ENCODE measurements at places on chromosomes 1 and 21. TPM values are rescaled to one million over a fixed set of nuclear protein-coding genes. Genes with fewer than 3 reads are reported as not detected.

GRCh38 chr1:195965475-195965874, 642.8 kb downstream of the KCNT2 start:
- DNase-seq, result peak; percentile 12
- no peak overlapping the region for H3K4me3 ChIP-seq
- no peak overlapping the region for H3K27ac ChIP-seq

SLAMF1 gene
- total RNA-seq, result 0.04 TPM

GRCh38 chr1:166703726-166704462, 135.4 kb upstream of the POGK start:
- no peak overlapping the region for H3K27ac ChIP-seq
- DNase-seq, result no peak
- no peak overlapping the region for H3K4me3 ChIP-seq
- no peaks in the 10 kb centered on the region for H3K36me3 ChIP-seq
- no peaks in the 10 kb centered on the region for H3K27me3 ChIP-seq

- no peaks in the 10 kb centered on the region for H3K4me1 ChIP-seq
- no peak for DNase-seq
- no peak overlapping the region for H3K27ac ChIP-seq
- no peaks in the 10 kb centered on the region for H3K27me3 ChIP-seq
Measured at GRCh38 chr1:215844266-215844665, 277.2 kb downstream of the KCTD3 start.

DNA sequence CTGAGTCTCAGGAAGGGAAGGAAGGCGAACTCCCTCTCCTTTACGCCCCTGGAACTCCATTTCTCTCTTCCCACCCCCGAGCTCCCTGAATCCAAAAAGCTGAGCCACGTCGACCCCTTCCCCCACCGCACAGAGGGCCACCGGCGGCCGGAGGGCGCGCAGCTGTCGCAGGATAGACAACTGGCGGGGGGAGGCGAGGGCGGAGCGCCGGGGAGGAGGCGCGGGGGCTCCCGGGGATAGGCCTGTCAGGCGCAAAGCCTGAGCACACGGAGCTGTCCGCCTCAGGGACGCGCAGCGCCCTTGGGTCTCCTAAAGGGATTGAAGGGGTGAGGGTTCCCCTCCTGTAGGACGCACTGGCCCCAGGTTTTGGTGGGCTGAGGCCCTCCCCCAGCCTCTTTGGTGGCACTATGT, 752 bp upstream of the ACTA1 start:
- H3K4me1 ChIP-seq, result peaks cover 26% of the 10 kb centered on the region
- H3K36me3 ChIP-seq, result peaks cover 16% of the 10 kb centered on the region
- peak overlapping the region; percentile 97 for H3K27ac ChIP-seq
- peaks cover 65% of the 10 kb centered on the region for H3K27me3 ChIP-seq
- peak overlapping the region; percentile 38 for H3K4me3 ChIP-seq
- DNase-seq, result peak; percentile 73

SV2A gene
- total RNA-seq, result 2.7 TPM

CZIB gene
- total RNA-seq, result 73.6 TPM

ELAPOR1 gene
- total RNA-seq, result 0.27 TPM
